Natural killer cell treated with Interleukin-12 subunit alpha and Interleukin-12 subunit beta and Interleukin-15 and Interleukin-18, amount 100 ng/mL, for 72 hours (primary cell): ENCODE measurements at places on chromosomes 16 and 17.
A peak's percentile ranks its signal among the peaks of the same experiment; 100 is the strongest.

DNA sequence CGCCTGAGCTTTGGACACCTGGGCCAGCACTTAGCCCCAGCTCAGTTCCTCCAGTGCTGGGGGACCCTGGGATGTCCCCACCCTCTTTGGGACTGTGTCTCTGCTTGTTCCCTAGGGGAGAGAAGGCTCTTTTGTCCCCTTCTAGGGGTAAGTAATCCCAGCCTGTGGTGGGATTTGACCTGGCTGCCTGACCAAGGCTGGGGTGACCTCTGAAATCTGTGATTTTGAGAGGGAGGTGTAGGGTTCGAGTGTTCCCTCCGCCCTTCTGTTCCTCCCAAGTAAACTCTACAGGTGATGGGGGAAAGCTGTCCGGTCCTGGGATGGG is 593 bp downstream of the TMEM92 start:
- H3K36me3 ChIP-seq: no peaks in the 10 kb centered on the region
- peaks cover 22% of the 10 kb centered on the region for H3K27me3 ChIP-seq
- H3K4me1 ChIP-seq: peaks cover 11% of the 10 kb centered on the region
- H3K27ac ChIP-seq: no peak overlapping the region

- H3K27me3 ChIP-seq: peaks cover 10% of the 10 kb centered on the region
- no peaks in the 10 kb centered on the region for H3K4me1 ChIP-seq
- no peak for DNase-seq
- no peaks in the 10 kb centered on the region for H3K36me3 ChIP-seq
These were observed 19.1 kb downstream of the MYH11 start for GRCh38 chr16:15837761-15838160.

GRCh38 chr16:13005721-13006247 is 104.4 kb downstream of the SHISA9 start:
- no peaks in the 10 kb centered on the region for H3K36me3 ChIP-seq
- DNase-seq: no peak
- H3K4me1 ChIP-seq: no peaks in the 10 kb centered on the region
- H3K27ac ChIP-seq: no peak overlapping the region

DNA sequence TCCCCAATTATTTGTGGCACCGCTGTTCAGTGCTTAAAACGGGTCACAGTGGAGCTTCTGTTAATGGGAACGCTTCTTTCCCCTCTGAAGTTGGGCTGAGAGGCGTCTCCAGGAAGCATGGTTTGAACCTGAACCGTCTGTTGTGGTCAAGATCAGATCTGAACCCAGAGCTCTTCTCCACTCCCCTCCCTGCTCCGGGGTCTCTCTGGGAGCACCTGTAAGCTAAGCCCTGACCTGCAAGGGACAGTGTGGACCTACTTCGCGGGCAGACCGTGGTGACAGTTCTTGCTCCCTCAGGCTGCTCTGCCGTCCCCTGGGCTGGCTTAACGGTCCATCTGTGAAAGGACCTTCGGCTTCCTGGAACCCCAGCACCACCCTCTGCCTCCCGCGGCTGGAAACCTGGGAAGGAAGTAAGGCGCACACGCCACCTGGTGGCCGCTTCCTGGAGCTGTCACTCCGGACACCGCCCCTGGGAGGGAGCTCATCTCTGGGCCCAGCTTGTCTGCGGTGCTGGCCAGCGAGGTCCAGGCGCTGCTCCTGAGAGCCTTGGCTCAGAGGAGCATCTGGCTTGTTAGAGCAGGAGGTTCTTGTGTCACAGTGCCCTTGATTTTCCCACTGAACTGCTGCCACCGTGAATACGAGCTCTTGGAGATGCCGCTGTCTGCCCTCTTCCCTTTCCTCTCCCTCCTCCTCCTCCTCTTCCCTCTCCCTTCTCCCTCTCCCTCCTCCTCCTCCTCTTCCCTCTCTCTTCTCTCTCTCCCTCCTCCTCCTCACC is 518.5 kb upstream of the EEF2KMT start:
- peak; percentile 62 for DNase-seq
- H3K27ac ChIP-seq: no peak overlapping the region
- H3K27me3 ChIP-seq: peaks cover 24% of the 10 kb centered on the region
- no peaks in the 10 kb centered on the region for H3K36me3 ChIP-seq
- peaks cover 4% of the 10 kb centered on the region for H3K4me1 ChIP-seq

DNA sequence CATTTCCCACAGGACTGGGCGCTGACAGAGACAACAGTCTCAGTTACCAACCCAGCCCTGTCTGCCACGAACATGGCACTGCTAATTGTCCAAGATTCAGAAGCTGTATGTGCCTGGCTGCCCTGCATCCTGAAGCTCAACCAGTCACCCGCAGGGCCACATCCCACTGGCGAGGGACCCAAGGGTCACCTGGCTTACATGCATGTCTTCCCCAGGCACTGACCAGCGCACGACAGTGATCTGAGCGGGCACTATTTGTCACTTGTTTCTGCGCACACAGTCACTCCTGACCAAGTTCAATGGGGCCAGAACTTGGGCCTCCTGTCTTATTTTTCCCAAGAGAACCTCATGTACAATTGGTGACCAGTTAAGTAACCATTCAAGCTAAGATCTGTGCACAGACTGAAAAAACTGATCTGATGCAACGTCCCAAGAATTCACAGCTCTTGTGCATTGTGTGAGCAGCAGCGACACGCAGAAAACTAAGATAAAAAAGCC is 13.1 kb downstream of the USP7 start:
- H3K4me3 ChIP-seq: peak overlapping the region; percentile 43
- H3K27ac ChIP-seq: peak overlapping the region; percentile 47
- no peak for DNase-seq
- no peaks in the 10 kb centered on the region for H3K27me3 ChIP-seq
- peaks cover 80% of the 10 kb centered on the region for H3K4me1 ChIP-seq

- no peaks in the 10 kb centered on the region for H3K36me3 ChIP-seq
- H3K4me1 ChIP-seq: peaks cover 7% of the 10 kb centered on the region
- H3K27ac ChIP-seq: no peak overlapping the region
- no peak for DNase-seq
- H3K4me3 ChIP-seq: no peak overlapping the region
These were observed 8.2 kb downstream of the FAM20A start for GRCh38 chr17:68592682-68593641.

GRCh38 chr16:54878301-54878700 is 52.4 kb upstream of the IRX5 start:
- DNase-seq: no peak
- no peak overlapping the region for H3K27ac ChIP-seq
- no peaks in the 10 kb centered on the region for H3K36me3 ChIP-seq
- peaks cover 40% of the 10 kb centered on the region for H3K27me3 ChIP-seq
- H3K4me1 ChIP-seq: no peaks in the 10 kb centered on the region
- no peak overlapping the region for H3K4me3 ChIP-seq

- H3K27ac ChIP-seq: no peak overlapping the region
- no peaks in the 10 kb centered on the region for H3K4me1 ChIP-seq
- peaks cover 5% of the 10 kb centered on the region for H3K27me3 ChIP-seq
- DNase-seq: no peak
- no peaks in the 10 kb centered on the region for H3K36me3 ChIP-seq
- H3K4me3 ChIP-seq: no peak overlapping the region
These were observed 22.6 kb upstream of the SDR42E2 start for GRCh38 chr16:22139732-22140131.
